ENCODE measurements at places on chromosomes 1 and 21. TPM values are rescaled to one million over a fixed set of nuclear protein-coding genes. Genes with fewer than 3 reads are reported as not detected.

DNA sequence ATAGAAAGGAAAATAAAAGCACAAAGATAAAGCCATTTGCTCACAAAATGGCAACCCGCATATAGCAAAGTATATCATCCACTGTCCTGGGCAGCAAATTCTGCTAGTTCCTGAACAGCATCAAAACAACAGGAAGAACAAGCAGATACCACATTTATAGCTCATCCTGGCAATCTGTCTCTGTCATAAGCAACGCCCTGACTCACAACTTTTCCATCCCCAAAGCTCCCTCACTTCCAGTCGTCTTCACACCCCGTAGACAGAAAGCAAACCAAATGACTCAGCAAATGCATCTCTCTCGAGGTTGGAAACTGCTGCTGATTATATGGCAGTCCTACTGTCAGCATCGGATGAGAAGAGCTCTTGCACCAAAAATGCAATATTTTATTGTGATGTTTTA is 65.8 kb downstream of the AK5 start:
- DNase-seq: no peak

GRCh38 chr1:155043793-155044192 is 7.3 kb upstream of the ADAM15 start:
- DNase-seq: no peak

ACTA1 gene
- total RNA-seq: 577 TPM

GRCh38 chr1:98839840-98840239 is 164.8 kb downstream of the PLPPR5 start:
- no peak for DNase-seq

- no peak for DNase-seq
Observed at GRCh38 chr1:196655494-196655893, 3.7 kb downstream of the CFH start.

GRCh38 chr1:200793677-200794076 is 55.0 kb downstream of the CAMSAP2 start:
- DNase-seq: no peak

GRCh38 chr1:96723377-96723776 is 1.8 kb downstream of the PTBP2 start:
- DNase-seq: no peak

DNA sequence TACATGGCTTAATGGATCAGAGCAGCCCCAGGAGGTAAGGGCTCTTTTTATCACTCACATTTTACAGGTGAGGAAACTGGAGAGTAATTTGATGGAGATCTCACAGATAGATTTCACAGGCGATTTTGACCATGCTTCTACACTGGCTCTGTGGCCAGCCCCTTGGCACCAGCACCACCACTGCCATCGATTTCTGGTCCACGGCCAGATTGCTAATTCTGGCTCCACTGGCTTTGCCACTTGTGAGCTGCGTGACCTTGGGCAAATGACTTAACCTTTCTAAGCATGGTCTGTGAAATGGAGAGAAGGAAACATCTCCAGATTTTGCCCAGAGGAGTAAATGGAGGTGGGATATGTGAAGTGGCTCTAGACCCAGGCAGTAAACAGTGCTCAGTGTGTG is 32.6 kb downstream of the KCNC4 start:
- no peak for DNase-seq
